ENCODE measurements at places on chromosomes 4 and X.

DNA sequence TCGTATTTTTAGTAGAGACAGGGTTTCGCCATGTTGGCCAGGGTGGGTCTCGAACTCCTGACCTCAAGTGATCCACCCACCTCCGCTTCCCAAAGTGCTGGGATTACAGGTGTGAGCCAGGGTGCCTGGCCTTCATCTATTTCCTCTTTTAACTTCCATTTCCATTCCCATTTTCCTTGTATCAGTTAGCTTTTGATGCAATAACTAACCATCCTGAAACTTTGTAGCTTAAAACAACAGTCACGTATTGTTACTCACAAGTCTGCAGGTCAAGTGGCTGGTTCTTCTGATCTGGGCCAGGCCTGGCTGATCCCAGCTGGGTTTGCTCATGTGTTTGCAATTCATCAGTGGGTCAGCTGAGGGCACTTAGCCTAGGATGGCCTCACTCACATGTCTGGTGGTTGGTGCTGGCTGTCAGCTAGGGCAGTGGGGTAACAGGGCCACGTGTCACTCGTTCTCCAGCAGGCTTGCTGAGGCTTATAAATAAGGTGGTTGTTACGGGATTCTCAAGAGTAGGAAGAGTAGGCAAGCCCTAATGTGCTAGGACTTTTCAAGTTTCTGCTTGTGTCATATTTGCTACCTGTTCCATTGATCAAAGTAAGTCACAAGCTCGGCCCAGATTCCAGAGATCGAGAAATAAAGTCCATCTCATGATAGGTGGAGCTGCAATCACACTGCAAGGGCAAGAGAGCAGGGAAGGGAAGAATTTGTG lies 88.2 kb downstream of the SOWAHB start:
- no peak for DNase-seq

GRCh38 chr4:46781434-46782092 lies 127.5 kb downstream of the COX7B2 start:
- DNase-seq: no peak

GRCh38 chr4:55722132-55722531 lies 86.0 kb upstream of the NMU start:
- DNase-seq: no peak

GRCh38 chrX:140149761-140150160 lies 184.4 kb upstream of the CXorf66 start:
- no peak for DNase-seq

- no peak for DNase-seq
Measured at GRCh38 chrX:44494357-44494756, 48.3 kb downstream of the FUNDC1 start.

DNA sequence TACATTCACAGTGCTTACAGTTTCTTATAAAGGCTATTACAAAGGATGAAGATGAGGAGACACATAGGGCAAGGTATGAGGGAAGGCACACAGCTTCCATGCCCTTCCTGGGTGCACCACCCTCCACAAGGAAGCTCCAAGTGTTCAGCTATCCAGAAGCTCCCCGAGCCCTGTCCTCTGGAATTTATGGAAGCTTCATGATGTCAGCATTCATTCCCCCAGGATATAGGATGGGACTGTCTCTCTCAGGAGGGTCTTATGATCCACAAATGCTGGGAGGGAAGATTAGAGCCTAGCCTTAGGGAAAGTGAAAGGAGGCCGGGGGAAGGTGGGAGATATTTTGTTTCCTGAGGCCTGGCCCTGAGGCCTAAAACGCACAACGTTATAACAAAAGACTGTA lies 236.0 kb downstream of the ANK2 start:
- no peak for DNase-seq

DNA sequence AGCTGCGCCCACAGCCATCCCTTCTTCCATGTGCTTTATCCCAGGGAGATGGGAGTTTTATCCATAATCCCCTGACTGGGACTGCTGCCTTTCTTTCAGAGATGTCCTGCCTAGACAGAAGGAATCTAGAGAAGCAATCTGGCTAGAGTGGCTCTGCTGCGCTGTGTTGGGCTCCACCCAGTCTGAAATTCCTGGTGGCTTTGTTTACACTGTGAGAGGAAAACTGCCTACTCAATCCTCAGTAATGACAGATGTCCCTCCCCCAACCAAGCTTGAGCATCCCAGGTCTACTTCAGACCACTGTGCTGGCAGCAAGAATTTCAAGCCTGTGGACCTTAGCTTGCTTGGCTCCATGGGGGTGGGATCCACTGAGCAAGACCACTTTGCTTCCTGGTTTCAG lies 116.9 kb upstream of the AR start:
- no peak for DNase-seq

- DNase-seq: no peak
Measured at GRCh38 chr4:16667464-16667863, 231.0 kb downstream of the LDB2 start.

- DNase-seq: no peak
Measured at GRCh38 chrX:123731987-123732669, 724 bp downstream of the THOC2 start.

DNA sequence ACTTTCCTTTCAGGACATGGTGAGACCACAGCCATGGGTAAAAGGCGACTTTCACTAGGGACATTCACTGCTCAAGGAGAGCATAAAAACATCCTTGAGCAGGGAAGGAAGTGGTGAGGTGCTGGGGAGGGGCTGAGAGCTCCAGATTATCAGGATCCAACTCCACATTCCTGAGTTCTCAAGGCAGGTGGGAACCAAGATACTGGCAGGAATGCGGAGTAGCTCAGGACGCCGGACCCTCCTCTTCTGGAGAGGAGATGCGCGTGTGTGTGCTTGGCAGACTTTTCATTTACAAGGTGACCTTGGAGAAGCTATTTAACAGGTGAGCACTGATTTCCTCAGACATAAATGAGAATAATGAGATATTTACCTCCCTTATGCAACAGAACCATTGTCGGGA lies 41.3 kb upstream of the TXK start:
- no peak for DNase-seq

GRCh38 chr4:182246401-182247205 lies 3.4 kb downstream of the TENM3 start:
- no peak for DNase-seq

- DNase-seq: no peak
Measured at GRCh38 chrX:87397103-87397886, 120.3 kb upstream of the KLHL4 start.

DNA sequence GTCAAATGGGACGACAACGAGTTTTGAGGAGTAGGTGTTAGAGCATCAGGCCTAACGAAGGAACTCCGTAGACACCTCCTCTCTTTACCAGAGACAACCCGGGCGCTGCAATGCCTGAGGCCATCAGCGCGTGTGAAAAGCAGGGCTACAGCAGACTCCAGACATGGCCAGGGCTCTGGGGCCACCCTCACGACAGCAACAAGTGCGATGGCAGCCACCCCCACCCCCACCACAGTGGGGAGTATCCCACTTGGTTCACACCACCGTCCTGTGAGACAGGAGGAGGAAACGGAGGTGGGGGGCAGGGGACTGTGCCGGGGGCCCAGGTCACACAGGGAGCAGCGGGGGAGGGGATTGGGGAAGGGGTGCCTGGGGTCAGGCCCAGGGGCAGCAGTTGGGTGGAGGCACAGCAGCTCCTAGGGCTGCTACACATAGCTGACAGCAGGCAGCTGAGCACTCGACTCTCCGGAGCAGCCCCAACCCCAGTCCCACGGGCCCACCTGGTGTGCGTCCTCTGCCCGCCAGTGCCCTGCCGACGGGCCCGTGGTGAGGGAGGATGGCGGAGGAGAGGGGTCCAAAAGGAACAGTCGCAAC lies 8.5 kb downstream of the LRPAP1 start:
- no peak for DNase-seq

- DNase-seq: no peak
Measured at GRCh38 chrX:101685923-101686322, 26.3 kb upstream of the ARMCX2 start.

GRCh38 chrX:134753718-134754008 lies 95.4 kb upstream of the PLAC1 start:
- DNase-seq: no peak

DNA sequence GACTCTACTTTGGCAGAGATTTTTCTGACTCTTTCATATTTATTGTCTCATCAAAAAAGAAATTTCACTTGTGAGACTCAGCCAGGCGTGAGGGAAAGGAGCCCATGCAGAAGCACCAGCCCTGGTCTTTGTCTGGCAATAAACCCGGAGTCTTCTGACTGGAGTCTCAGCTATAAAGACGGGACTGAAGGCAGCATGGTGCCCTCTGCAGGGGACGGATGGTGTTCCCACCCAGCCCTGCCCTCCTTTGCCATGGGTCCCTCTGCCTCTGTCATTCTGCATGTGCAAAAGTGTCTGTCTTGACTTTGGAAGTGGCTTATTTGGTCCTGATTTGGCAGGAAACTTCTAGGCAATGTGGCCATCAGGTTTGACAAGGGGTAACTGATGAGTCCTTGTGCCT lies 14.2 kb downstream of the ZNF185 start:
- DNase-seq: no peak

- DNase-seq: no peak
Measured at GRCh38 chr4:103429283-103429682, 231.1 kb upstream of the CENPE start.
